ENCODE measurements at places on chromosomes 11 and 22.

DNA sequence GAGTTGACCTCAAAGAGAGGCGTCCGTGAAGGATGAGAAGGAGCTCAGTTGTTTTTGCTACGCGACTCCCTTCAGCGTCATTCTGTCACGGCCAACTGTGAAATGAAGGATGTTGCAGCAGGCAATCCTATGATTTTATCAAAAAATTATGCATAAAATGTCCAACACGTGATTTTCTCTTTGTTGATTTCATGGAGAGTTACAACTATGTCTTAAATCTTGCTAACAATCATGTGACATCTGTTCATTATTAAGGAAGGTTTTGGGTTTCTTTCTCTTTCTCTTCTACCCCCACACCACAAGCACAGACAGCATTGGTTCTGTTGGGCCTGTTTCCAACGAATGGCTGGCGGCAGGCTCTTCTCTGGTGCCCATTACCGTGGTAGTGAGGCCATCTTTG lies 3.7 kb downstream of the KRTAP5-4 start:
- DNase-seq: no peak

DNA sequence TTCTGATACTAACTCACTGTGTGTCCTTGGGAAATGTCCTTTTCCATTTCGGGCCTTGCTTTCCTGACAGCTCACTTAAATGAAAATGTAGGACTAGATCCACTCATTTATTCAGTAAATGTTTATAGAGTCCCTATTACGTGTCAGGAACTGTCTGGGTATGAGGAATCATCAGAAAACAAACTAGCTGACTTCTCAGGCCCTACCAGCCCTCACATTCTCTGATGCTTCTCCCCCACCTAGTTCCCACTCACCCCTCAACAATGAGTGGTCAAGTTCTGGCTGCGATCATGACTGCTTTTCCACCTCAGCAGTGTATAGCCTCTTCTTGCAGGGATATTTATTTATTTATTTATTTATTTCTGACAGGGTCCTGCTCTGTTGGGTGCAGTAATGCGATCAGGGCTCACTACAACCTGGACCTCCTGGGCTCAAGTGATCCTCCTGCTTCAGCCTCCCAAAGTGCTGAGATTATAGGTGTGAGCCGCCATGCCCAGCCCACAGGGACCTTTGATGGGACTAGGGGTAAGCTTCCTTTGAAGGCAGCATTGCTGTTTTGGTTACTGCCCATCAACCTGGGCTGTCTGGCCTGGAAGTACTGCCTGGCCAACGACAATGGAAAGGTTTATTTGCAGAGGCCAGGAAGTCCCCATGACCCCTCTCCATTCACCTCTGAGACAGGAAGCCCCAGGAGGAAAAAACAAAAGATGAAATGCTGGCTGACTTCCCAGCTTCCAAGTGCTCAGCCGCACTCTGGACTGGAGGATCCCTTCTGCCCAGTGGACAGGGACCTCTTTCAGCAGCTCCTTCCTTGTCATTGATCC lies 33.1 kb upstream of the POLD3 start:
- DNase-seq: no peak

- DNase-seq: no peak
Measured at GRCh38 chr22:23325183-23325582, 144.9 kb downstream of the BCR start.

DNA sequence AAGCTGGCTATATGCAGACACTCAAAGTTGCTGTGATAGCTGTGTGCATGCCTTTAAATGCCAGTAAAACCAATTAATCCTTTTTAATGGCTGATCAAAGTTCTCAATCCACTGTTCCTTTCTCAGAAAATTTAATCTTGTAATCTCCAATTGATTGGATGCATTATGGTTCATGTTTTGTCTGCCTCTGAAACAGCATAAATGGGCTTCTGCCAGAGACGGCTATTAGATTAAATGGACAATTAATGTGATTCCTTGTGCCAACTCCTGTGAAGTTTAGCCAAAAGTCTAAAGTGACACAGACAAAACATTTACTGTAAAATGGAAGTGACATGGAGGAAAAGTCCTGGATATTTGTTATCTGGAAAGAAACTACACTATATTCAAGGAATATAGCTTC lies 952.5 kb upstream of the FAT3 start:
- no peak for DNase-seq
